ENCODE measurements at places on chromosomes 2 and 18.
A peak's percentile ranks its signal among the peaks of the same experiment; 100 is the strongest.

- no peak for DNase-seq
Measured at GRCh38 chr2:30987566-30987965, 150.7 kb downstream of the GALNT14 start.

DNA sequence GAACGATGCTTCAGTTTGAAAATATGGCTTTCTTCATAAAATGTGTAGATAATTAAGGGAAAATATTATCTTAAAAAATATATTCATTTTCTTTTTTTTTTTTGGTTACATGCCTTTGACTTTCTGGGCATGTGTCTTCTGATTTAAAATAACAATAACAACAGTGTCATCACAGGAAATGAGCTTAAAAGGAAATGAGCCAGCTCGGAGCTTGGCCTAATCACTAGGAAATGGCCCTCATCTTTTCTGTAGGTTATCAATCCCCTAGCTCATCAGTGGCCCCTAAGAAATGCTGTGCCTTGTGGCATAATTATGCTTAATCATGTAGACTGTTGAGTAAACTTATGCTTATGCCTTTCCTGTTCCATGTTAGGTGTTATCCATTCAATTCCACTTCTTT is 141.8 kb upstream of the FHL2 start:
- DNase-seq: no peak

DNA sequence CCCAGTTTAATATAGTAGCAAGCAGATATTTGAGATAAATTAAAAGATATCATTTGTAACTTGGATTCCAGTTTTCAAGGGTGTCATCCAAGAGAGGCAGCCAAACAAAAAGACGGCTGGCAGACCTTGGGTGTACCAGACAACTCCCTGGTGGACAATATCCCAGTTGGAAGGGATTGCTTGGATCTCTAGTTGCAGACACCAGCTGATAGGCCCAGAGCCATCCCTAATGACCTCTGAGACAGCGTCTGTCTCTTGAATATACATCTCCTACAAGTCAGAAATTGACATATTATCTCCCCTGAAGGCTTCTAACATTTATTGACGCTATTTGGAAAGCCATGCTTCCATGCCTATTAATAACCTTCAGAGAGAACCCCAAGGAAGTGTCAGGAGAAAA is 67.7 kb downstream of the ACVR1 start:
- DNase-seq: no peak

DNA sequence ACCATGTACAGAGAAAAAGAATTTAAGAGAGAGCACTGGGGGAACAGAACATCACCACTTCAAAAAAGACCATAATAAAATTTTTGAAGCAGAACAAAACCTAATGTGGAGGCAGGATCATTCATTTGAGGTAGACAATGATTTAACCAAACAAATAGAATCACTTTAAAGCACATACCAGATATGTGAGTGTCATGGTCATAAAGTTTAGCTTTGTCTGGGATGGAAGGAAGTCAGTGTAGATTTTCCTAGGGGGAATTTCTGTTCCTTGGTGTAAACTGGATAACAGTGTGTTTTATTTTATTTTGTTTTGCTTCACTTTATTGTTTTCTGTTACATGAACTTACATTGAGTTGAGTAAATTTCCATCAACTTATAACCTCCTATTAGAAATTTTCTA is 120.8 kb downstream of the CRIM1 start:
- no peak for DNase-seq

GRCh38 chr2:10497797-10498251 is 49.7 kb upstream of the ODC1 start:
- peak; percentile 86 for DNase-seq

DNA sequence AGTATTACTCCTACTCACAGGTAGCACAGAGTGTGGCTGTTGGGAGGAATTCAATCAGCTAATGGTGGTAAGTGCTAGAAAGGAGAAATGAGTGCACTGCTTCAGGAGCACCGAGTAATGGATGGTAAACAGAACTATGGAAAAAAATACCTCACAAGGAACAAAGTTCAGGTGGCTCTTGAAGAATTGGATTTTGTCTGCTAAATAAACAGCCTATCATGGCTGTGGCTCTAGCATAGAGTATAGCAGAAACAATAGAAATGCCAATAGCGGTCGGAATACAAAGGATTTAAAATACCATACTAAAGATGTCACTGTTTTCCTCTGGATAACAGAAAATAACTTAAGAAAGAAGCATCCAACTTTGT is 482.5 kb downstream of the NUP35 start:
- peak; percentile 5 for DNase-seq

GRCh38 chr2:157874997-157875640 is 1.0 kb downstream of the ACVR1 start:
- DNase-seq: peak; percentile 90

GRCh38 chr2:143623909-143624260 is 494.7 kb downstream of the ARHGAP15 start:
- DNase-seq: no peak

DNA sequence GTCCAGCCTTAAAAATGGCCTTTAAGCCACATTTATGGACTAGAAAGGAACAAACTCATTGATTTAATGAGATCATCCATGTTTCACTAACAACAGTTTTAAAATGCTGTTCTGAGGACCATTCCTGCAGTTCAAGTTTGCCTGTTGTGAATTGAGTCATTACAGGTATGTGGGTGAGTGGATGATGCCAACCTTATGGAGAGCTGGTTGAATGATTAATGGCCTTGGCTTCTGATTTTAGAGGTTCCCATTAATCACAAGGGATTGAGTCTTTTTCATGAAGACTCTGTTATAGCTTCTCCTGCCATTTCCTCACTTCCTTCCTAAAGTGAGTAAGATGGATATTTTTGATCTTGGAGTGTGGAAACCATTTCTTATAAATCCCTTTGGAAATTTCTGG is 459.8 kb upstream of the SLC14A2 start:
- DNase-seq: peak; percentile 19

DNA sequence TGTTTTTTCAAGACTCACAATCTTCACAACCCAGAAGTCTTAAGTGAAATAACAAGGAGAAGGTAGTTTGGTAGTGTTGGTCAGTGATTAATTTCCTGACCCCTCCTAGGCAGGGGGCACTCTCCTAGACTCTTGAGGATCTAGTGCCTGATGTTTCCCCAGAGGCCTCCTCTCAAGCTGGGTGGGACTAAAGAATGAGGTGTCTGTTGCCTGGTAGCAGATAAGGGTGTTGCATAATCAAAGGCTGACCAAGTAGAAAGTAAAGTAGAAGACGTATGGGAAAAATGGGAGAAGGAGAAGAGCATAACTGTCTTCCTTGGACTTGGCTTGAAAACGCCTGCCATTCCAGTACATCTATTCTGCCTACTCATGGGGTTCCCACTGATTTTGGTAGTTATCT is 37.8 kb downstream of the VIT start:
- peak; percentile 5 for DNase-seq

DNA sequence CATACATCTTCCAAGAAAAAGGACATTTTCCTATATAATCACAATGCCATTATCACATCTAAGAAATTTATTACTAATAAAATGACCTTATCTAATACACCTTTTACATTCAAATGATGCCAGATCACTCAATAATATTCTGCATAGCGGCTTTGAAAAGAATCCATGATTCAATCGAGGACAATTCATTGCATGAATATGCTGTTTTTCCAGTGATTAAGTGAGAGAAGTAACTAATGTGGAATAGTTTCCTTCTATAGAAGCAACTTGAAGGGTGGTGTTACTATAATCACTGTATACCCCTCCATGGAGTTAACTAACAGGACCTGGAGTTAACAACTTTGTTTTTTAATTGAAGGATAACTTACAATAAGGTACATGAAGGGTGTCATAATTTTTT is 9.1 kb downstream of the PLEK start:
- no peak for DNase-seq

GRCh38 chr2:143474586-143474985 is 345.4 kb downstream of the ARHGAP15 start:
- no peak for DNase-seq

DNA sequence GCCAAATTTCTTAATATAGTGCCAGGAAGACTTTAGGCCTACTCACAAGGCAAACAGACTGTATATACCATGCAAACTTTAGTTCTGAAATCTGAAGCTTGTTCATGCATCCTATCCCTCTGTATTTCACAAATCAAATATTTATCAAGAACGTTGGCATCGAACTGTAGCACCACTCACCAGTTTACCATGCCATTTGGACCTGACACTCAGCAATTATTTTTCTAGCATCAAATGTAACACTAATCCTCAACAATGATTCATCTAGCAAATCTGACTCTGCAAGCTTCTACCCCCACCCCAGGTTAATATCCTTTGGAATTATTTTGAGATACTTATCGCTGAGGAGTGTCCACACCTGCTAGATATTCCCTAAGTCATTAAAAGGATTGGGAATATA is 1506.6 kb downstream of the LRP1B start:
- no peak for DNase-seq

GRCh38 chr18:63963615-63964256 is 6.1 kb upstream of the SERPINB8 start:
- peak; percentile 58 for DNase-seq

DNA sequence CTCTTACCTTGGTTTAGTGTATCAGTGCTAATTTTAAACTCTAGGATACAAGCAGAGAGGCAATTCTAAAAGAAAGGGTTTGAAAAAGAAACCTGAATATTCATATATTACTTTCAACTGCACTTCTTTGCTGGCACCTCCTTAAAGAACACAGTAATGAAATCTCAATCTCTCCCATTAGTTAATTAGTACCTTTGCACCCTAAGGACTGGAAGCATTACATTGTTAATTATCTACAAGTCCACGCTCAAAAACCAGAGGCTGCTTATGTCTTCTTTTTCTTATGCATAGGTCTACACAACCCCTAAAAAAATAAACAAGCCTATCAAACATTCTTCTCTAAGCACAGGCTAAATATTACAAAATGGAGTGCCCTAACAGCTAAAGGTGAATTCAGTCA is 20.2 kb downstream of the EPHA4 start:
- no peak for DNase-seq

GRCh38 chr2:12062053-12062395 is 315.6 kb downstream of the LPIN1 start:
- DNase-seq: no peak

- peak; percentile 39 for DNase-seq
Measured at GRCh38 chr2:106542746-106543359, 55.7 kb downstream of the CD8B2 start.

DNA sequence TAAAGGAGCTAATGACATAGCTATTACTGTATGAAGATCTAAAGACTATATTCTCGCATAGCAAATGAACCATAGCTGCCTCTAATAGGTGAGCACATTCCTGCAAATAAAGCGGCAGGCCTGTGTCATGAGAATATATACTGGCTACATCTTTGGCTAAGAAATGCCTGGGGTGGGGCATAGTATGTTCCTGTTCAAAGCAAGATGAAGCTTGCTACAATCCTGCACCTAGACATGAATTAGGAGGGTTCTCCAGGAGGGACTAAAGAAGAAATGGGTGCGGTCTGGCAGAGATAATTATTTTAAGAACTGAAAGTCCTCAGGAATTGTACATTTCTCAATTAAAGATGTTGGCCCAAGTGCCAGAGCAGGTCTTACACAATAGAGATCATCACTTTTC is 46.8 kb upstream of the PLA2R1 start:
- DNase-seq: no peak

DNA sequence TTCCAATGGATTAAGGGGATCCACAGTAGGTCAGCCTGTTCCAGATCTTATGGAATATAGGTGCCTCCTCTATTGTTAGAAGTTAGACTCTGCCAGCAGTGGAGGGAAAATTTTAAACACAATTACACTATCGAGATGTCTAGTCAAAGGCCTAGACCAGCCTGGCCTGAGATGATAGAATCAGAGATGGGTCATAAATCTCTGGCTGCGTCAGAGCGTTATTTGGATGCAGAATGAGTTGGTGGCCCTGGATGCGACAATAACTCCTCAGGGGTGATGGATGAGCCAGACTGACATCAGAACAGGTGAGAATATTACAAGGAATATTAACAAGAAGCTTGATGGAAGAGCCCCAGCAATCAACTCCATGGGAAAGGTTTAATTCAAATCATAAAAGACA is 149.3 kb upstream of the TCF4 start:
- no peak for DNase-seq

GRCh38 chr18:12031846-12032245 is 50.5 kb downstream of the IMPA2 start:
- peak; percentile 83 for DNase-seq

GRCh38 chr2:38066421-38067115 is 9.4 kb downstream of the CYP1B1 start:
- DNase-seq: no peak

GRCh38 chr2:207879536-207879935 is 109.8 kb upstream of the FZD5 start:
- DNase-seq: no peak
